Head of caudate nucleus (tissue), 42 donors: ENCODE measurements at places on chromosomes 7 and 10.

GRCh38 chr7:73885975-73886798 lies 25.2 kb downstream of the TMEM270 start:
- peak; percentile 41 for DNase-seq

DNA sequence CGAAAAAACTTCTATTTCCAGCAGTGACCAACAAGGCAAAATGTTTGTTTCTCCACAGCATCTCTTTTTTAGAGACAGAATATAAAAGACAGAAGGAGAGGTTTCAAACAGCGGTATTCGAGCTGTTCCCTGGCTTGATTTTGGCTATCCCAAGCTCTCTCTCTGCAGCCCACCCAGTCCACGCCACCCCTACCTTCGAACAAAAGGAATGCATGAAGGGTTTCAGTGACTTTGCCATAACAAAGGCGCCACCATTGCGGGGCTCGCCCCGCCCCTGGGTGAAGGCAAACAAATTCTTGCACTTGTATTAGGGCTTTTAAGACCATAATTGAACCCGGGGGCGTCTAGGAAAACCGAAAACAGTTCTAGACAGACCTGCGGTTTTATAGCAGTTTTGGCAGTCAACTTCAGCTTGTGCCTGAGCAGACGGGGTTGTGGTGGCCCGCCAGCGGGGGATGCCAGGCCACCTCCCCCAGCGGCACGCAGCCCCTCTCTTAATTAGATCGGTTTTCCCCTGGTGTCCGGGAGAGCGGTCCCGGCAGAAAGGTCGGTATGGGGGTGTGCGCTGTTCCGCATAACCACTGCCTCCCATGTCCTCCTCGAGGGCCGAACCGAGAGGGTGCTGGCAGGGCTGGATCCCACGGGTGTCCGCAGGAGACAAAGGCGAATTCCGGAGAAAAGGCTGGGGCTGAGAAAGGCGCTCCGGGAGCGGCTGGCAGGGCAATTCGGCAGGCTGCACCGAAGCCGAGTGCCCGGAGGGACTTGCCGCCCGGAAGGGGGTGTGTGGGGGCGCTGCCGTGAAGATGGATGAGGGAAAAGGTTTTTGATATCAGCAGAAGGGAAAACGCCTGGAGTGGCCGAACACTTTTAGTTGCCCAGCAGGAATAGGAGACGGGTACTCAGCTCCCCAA lies 2.7 kb upstream of the HOXA11 start:
- no peak for DNase-seq

DNA sequence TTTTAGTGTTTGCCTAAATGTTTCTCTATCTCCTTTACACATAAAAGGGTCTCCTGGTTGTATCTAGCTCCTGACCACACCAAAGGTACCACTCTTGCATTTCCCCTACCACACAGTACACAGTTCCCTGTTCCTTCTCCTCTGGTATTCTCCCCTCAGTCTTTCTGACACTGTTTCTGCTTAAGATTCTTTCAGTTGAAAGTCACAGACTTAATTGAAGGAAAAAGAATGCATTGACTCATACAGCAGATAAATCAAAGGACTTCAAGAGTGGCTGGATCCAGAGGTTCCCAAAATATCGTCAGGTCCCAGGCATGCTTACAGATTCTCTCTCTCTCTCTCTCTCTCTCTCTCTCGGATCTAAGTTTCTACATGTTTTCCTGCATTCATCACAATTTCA lies 185.6 kb upstream of the LRGUK start:
- DNase-seq, result no peak

GRCh38 chr7:144050093-144050492 lies 1.3 kb downstream of the OR2A5 start:
- DNase-seq, result no peak

DNA sequence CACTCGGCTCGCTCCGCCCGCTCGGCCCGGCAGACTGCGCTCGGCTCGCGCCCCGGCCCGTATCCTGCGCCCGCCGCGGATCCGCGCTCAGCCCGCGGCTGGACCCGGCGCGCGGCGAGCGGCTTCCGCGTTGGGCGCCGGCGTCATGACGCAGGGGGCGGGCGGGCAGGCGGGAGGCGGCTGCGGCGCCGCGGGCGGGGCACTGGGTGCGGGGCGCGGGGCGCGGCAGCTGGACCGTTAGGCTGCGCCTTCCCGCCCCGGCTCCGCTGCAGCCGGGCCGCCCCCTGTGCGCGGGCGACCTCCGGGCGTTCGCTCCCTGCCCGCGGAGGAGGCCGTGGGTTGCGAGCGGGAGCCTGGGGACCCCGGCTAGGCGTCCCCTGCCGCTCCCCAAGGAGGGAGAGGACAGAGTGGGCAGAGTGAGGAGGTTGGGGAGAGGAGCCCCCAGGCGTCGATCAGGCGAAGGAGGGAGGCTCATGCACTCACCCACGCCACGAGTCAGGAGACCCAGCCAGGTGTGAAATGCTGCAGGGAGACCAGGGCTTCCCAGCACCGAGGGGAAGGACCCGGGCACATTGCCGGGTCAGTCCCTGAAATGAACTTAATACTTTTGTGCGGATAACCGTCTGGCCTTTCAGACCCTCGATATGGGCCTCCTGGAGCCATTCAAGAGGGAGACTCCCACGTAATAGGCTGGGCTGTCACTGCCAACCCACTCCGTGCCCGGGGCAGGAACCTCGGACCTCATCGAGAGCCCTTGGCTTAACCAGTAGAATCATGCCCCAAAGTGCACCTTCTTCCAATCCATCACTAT lies at the start of gene PIP4K2A:
TSS of gene PIP4K2A (minus strand) at position 100 of the 811 bp plus-strand sequence. CDS start 252 bp downstream, outside the sequence.
- DNase-seq, result peak; percentile 79

- DNase-seq, result no peak
Observed at GRCh38 chr10:1981976-1982375, 244.7 kb upstream of the ADARB2 start.

DNA sequence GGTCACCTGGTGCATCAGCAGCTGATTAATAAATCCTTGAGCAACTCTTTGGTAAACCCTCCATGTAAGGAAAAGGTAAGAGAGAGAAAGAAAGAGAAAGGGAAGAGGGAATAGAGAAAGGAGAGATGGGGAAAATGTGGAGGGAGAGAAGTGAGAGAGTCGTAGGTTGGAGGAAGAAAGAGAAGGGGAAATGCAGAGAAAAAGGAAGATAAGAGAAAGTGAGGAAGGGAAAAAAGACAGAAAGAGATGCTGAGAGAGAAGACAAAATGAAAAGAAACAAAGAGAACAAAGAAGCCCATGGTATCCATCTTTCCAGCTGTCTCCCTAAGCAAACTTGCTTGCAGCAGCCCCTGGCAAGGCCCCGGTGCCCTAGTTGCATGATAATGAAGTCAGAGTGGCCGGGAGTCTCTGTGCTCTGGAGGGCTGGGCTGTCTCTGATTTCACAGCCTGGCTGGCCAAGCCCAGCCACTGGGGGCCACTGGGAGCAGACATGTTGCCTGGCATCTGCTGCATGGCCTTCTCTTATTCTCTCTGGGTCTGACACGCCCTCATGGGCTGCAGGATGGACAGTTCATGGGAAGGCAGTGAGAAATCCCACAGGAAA lies 48.4 kb downstream of the PRR15 start:
- no peak for DNase-seq

GRCh38 chr7:110105307-110105706 lies 985.6 kb upstream of the LRRN3 start:
- no peak for DNase-seq

- DNase-seq, result no peak
Observed at GRCh38 chr10:119531067-119531466, 11.5 kb downstream of the RGS10 start.

DNA sequence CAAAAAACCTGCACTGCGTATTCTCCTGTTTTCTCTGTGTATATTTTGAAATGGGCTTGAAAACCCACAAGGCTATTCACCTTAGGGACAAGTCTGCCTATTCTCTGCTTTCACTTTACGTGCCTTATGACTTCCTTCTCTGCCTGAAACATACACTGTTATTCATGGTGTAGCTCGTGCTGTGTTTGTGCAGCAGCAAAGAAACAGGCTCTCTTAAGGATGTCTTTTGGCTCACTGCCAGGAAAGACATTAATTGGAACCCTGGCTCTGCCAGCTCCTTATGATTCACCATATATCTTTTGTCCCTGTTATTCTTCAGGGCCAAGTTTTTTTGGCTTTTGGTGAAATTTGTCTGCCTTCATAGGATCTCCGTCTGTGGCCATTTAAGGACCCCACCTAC lies 92.4 kb downstream of the TMEM106B start:
- DNase-seq, result no peak

GRCh38 chr10:103968441-103969391 lies 1.8 kb downstream of the SLK start:
- no peak for DNase-seq

DNA sequence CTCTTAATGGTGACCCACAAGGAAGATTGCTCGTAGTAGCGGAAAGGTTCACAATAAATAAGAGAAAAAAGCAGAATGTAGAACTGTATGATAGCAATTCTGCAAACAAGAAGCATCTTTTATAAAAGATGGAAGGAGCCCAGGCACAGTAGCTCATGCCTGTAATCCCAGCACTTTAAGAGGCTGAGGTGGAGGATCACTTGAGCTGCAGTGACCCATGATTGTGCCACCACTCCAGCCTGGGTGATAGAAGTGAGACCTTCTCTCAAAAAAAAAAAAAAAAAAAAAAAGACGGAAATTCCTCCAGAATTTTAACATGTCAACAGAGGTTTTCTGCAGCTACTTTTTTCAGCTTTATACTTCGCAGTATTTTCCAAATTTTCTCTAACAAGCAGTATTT lies 13.2 kb downstream of the GATAD1 start:
- DNase-seq, result no peak

DNA sequence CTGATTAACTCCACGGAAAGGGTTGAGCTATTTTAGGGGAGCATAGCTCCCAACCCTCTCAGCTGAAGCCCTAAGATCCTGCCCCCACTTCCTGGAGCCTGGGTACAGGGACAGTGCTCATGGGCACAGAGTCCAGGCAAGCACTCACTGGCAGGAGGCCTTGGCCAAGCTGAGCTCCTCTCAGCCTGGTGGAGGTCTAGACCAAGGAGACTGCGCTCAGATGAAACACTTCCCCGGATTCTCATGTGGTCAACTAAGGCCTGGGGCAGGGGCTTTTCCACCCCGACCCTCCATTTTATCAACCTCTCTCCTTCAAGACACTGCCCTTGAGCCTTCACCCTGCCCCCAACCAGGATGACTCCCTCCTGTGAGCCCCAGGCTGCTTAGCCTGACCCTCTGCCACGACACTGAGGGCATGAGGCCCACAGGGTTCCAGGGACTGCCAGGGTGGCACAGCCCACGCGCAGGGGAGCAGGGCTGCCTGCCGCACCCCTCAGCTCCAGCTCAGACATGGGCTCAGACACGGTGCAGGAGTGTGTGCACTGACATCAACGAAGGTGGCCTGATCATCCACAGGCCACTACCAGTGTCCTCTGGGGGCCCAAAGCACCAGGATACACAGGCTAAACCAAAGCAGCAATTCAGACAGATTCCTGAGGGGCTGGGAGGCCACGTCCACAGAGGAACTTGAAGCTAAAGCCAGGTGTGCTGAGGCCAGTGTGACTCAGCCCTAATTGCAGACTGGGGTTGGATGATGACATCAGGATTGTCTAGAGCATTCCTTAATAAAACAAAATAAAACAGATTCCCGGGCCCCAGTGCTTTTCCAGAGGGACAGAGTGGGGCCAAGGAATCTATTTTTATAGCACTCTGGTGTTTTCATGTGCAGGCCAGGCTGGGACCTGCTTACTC lies 18.8 kb downstream of the CHAT start:
- DNase-seq, result no peak

DNA sequence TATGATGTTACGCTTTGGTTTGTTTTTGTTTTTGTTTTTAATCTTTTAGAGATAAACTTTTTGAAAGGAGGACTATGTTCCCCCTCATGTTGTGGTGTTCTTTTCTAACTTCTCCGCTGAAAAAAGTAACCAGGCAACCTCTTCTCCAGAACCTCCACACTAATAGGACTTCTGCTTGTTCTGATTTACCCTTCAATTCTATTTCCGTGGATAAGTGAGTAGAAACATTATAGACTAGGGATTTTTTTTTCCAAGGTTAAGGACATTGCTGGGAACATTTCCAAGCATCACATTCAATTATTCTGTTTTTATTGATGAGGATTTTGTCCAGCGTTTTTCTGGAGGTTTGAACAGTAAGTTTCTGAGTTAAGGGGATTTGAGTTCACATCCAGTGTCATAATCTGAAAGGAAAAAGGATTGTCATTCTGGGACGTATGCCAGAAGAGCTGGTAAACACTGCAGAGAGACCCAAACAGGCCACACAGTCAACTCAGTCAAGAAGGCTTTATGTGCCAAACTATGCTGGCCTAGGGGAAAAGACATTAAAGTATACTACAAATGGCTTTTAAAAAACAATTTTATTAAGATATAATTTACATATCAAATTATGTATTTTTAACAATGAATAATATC lies 28.3 kb upstream of the RALA start:
- no peak for DNase-seq

- no peak for DNase-seq
Observed at GRCh38 chr10:114188001-114188400, 8.8 kb downstream of the TDRD1 start.

GRCh38 chr10:93541402-93542357 lies 24.8 kb upstream of the FFAR4 start:
- peak; percentile 43 for DNase-seq

DNA sequence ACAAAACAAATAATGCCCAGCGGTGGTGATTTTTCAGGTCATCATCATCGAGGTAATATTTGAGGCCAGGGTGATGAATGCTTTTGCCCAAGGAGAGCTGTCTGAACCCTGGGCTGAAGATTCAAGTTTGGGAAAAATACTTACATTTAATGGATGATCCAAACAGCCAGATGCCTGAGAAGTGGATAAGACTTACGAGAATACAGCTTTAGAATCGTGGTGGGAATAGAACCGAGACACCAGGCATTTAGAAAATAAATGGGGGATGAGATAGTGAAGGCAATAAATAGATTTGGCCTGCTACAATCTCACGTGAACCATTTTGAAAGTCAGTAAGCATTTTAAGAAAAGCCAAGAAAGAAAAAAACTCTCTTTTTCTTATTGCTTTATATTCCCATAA lies 12.2 kb upstream of the PROSER2 start:
- no peak for DNase-seq

DNA sequence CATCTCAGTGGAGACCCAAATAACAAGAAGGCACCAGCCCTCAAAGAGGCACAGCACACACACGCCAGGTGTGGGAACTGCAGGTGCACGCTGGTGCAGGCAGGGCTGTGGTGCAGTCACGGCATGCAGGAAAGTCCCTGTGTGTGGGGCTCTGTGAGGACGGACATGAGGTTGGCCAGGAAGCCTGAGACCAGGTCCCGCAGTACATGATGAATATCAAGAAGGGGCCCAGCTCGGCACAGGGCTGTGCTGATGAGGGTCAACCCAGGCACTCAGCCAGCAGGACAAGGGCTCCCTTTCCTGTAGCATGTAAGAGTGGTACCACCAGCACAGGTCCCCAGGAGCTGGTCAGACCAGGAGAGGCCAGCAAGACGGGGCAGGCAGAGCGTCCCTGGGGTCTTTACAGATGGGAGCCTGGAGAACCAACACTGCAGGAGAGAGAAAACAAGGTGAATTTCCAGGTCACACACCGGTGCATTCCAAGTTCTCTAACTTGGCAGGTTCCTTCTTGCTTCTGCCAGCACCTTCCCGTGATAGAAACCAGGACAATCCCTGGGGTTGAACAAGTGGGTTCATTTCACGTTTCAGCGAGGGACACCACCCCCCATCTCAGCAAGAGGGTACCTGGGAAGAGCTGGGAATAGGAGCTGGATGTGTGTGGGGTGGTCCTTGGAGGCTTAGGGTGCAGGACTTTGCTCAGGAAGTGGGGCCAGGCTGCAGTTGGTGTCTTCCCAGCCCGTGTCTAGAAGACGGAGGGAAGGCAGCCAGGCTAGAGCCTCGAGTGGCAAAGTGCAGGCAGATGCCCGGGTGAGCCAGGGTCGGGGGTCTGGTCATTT lies 244.8 kb upstream of the TCERG1L start:
- no peak for DNase-seq

GRCh38 chr7:41333511-41333910 lies 369.4 kb downstream of the INHBA start:
- DNase-seq, result no peak
